ENCODE measurements at places on chromosomes 12 and 14.

DNA sequence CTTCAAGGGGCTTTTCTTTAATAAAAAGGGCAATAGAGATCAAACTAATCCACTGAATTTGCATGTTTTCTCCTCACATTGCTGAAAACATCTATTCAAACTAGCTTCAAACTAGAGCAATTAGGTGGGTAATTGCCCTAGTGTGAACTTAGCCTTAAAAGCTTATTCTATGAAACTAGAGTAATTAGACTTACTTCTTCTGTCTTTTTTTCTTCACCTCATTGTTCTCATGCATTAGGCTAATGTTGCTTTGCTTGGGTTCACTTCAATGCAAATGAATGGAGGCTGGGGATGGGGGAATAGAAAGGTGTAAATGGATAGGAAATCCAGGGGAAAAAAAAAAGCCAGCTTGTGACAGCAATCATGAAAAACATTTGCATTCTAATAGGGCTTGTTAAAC is 414.8 kb upstream of the LMO3 start:
- DNase-seq: no peak

- no peak for DNase-seq
These were observed 19.7 kb downstream of the CORO1C start for GRCh38 chr12:108711489-108712164.

- DNase-seq: no peak
These were observed 22.3 kb upstream of the TC2N start for GRCh38 chr14:91889477-91890211.

DNA sequence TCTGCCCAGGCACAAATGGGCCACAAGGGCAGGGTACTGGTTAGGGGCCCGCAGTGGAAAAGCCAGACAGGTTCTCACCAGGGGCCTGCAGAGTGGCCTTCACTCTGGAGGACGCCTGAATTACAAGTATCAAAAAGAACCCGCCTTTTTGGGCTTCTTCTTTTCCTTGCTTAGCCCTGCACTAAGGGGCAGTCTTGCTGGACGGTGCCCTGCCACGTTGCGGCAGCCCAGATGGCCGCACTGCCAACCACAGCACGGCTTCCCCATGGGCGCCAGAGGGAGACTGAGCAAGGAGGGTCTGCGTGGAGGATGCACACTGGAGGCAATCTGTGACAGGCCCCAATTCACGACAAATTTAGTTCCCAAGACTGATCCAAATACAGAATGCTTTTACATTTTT is 18.3 kb upstream of the CDK2AP1 start:
- DNase-seq: no peak

GRCh38 chr14:32430326-32430725 is 101.2 kb downstream of the AKAP6 start:
- no peak for DNase-seq

GRCh38 chr14:99318959-99319295 is 46.9 kb upstream of the BCL11B start:
- no peak for DNase-seq

DNA sequence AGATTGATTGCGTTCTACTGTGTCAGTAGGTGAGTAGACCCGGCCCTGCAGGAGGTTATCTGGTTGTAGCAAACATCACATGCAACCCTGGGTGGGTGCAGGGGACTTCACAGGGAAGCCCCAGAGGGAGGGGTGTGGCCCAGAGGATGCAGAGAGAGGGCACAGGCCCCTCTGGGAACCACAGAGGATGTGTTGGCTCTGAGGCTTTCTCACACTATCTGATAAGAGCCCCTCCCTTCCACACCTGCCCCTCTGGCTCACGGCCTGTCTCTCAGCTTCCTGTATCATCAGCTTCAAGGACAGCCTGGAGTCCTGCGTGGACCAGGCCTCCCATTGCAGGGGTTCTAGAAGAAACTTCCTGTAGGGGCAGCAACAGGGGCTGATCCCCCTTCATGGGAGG is 101.9 kb downstream of the RIN3 start:
- no peak for DNase-seq

- no peak for DNase-seq
These were observed 27.6 kb downstream of the SLC35E3 start for GRCh38 chr12:68773582-68773981.

GRCh38 chr12:12616512-12617310 is 5.0 kb downstream of the CREBL2 start:
- DNase-seq: no peak

GRCh38 chr12:119693511-119693910 is 25.6 kb downstream of the PRKAB1 start:
- no peak for DNase-seq

DNA sequence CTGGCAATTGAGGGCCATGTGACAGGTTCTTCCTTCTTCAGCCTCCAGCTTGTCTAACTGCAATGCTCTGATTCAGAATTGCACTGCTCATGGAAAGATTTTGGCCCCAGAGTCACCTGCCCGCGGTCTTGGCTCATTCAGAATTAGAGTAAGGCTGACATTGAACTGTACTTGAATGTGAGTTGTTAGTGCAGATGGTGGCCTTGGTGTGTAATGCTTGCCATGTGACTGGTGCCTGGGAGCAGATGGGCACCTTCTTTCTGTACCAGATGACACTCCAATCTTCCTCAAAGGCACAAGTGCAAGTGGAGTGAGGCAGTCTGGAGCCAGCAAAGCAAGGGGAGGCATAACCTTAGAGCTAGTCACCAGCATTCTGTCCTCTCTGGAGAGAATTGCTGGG is 36.5 kb upstream of the ANO4 start:
- DNase-seq: no peak

DNA sequence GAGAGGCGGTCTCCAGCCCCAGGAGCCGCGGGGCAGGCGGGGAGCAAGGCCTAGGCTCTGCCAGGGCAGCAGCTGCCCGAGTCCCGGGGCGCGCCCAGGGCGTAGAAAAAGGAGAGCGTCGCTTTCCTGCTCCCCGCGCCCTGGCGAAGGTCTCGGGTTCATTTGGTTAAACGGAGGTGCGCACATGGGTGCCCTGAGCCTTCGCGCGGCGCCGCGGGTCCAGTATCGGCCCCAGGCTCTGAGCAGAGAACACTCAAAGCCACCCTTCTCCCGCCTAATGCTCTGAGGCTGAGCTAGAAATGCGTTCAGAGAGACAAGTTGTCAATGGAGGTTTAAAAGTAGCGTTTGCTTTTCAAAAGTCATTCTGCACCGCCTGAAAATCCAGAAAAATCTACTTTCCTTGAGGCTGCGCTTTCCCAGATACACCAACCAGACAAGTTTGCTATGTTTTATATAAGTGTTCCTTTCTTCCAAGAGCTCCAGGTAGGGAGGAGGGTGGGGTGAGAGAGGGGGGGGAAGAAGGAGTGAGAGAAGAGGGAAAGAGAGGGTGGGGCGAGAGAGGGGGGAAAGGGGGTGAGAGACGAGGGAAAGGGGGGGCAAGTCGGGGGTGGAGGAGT is 1.5 kb downstream of the TMEM132C start:
- DNase-seq: peak; percentile 11

DNA sequence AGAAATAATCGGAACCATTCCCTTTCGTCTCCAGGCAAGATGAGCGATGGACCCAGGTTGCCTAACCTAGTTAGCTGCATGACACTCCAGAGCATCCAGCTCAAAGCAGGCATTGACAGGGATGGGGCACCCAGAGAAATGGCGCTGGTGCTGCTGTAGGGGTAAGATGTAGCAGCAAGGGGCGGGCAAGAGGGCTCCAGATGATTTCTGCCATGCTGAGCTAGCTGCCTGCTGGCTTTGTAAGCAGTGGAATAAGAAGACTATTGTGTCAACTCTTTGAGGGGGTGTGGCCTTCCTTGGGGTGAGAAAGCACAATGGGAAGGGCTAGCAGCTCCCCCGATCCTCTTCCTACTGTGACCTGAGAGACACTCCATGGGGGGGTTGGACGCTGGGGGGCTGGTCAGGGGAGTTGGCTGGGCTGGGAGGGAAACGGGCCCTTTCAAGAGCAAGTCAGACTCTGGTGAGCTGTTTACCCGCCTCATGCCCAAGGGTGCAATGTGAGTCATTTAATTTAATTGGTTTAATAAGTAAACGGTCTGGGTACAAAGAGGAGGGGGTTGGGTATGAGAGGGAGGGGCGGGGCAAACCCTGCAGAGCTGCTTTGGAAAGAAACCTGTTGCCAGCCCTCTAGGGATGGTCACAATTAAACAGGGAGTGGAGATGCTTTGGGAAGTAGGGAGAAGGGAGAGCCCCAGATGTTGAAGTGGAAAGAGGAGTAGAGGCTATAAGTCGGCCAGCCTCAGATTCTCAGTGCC is 50.5 kb downstream of the B4GALNT3 start:
- DNase-seq: no peak

DNA sequence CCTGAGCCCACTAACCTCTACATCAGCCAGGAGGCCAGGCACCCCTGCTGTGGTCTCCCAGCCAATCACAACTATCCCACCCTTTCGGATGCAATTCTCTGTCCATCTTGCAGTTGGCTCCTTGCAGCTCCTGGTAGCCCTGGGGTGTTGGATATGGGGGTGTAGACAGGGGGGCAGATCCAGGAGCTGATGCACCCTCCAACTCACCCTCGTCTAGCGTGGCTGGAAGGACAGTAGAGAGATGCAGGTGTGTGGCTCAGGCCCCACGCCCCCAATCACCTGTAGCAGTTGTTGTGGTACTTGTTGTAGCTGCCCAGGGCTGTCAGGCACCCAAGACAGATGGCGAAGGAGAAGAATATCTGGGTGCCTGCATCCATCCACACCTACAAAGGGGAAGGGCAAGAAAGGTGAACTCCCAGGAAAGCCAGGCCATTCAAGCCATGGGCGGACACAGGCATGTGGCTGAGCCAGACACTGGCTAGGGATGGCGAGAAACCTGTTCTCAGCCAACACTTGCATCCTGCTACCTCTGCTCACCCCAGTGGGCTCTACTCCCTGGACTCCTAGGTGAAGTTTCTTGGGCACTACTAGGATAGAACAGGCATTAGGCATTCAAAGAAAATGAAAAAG is 13.4 kb upstream of the SLC6A12 start:
- DNase-seq: no peak

- DNase-seq: no peak
These were observed 7.8 kb downstream of the KMT5A start for GRCh38 chr12:123391546-123392343.

- no peak for DNase-seq
These were observed 27.2 kb upstream of the HSPB8 start for GRCh38 chr12:119151445-119152026.

DNA sequence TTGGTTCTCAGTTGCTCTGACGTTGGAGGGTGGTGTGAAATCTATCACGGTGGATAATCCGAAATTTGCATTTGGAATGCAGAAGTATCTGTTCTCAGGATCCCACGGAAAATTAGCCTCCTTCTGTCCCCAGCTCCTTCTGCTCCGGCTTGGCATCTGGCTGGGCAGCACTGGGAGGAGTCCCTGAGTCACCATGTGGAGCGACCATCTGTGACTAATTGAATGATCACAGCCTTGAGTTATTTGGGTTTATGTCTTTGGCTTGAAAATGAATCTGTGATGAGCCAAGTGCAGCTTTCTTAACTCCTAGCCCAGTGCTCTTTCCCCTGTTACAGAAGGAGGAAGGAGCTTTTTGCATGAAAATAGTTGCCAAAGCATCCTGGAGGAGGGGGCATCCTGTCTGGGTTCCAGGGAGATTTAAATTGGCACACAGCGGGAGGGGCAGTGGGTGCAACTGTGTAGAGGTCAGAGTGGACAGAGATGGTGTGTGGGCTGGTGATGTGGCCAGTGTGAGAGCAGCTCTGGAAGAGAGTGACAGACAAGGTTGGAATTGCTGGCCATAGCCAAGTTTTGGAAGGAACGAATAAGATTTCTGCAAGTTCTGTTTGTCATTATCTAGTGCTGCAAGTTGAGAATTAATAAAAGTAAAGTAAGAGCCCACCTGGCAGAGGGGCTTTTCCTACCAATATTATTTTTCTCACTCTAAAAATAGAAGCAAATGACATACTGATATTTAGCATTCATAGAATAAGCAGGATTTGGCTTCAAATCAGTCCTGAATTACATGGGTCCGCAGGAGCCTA is 74.4 kb downstream of the SLC24A4 start:
- peak; percentile 77 for DNase-seq

DNA sequence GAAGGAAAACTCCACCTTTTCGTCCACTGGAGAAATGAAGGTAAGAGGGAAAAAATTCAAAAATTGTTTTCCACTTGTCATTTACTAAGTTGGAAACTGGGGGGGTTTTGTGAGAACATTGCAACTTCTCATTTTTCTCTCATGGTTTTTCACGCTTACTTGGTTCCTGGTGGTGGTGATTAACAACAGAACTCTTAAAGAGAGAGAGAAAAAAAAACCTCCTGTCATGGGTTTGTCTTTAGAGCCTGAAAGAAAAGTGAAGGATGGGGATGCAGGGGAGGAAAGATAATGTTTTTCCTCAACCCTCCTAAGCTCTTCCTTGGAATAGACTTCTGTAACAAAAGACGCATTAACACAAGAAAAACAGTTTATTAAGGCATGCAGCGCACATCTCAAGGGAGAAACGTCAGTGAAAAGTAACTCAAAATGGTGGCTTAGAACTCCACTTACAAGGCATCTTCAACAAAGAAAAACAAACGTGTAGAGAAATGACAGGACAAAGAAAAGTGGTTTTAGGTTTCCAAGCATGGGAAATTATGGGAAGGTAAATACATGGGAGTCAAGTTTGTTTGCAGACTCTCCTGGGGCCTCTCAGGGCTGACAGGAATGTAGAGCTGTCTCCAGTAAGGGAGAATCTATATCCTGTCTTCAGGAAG is 81.9 kb upstream of the ATF7IP start:
- peak; percentile 27 for DNase-seq

DNA sequence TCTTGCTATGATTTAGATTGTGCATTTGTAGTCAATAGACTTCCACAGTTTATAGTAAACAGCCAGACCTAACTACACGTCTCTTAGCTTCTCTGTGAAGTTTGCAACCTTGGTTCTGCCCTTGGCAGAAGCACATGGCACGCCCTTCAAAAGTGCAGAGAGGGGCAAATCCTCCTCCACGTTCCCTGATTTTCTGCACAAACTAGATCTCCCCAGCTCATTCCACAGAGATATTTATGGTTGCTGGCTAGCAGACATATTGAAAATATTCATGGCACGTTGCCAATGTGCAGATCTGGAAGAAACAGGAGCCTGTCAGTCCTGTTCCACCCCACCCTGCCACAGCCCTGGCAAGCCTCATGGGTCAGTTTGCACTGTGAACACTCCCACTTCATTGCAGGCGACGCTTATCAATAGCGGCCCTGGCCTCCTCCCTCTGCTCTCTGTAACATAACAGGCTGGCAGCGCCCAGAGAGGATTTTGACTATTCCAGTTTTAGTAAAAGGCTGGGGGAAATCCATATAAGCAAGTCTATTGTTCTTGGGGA is 6.5 kb upstream of the LGALS3 start:
- peak; percentile 71 for DNase-seq

- DNase-seq: peak; percentile 23
These were observed 40.6 kb upstream of the MED13L start for GRCh38 chr12:116317986-116318575.
